ENCODE measurements at places on chromosomes 16 and 17.

GRCh38 chr17:31688701-31689100 is 170.3 kb downstream of the COPRS start:
- DNase-seq = no peak

DNA sequence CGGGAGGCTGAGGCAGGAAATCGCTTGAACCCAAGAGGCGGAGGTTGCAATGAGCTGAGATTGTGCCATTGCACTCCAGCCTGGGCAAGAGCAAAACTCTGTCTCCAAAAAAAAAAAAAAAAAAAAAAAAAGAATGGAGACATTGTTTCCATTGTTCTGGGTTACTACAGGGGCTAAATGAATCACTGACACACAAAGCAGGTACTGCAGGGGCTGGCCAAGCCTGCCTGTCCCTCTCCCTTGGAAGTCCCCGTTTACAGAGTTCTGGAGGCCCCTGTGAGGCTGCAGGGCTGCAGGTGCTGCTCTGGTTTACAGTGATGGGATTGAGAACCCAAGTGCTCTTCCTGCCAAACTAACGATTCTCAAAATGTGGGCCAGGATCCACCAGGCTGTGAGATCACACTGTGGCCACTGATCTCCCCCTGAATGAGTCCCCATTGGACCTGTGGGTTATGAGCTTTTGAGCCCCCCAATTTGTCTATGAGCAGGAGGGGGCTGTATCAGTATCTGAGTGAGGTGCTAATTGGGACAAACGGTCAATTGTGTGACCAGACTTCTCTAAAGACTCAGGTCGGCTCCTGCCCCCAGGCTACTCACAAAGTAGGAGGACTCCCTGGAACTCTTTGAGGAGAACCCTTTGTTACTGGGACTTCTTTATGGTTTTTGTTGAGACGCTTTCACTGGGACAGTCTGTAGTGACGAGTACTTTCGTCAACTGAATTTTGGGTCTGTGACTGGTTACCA is 39.0 kb downstream of the DNAH17 start:
- no peak for DNase-seq

DNA sequence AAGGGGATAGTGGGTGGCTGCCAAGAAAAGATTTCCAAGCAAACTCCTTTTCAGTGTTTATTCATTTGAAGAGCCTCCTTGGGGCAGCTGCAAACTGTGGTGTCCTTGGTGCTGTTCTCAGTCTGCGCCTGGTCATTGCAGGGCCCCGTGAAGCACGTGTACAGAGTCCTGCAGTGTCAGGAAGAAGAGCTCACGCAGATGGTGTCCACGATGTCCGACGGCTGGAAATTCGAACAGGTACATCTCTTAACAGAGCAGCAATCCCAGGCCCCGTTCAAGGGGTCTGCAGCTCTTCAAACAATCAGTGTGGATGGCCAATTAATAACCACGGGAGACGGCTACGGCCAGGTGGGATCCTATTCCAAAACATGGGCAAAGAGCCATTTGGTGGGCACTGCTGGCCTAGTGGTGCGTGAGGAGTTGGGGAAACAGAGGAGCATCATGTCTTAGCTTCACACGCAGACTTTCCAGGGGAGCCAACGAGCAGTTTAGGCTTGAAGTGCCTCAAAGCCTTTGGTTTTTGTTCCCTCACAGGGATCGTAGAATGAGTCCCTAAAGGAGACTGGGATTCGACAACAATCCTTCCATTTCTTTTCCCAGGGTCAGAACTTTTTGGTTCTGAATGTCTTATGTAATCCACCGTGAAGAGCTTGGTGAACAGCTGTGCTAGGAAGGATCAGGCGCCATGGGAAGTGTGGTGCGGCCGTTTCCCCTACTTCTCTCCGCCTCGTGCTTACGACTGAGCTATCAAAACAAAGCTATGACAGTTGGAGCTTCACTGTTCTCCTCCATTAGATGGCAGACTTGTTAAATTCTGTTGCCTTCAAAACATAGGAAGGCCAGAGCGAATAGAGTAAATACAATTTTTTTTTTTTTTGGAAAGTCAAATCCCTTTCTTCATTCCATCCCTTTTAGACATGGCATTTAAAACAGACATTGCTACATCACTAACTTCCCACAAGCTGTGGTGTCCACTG is 12.6 kb downstream of the KCTD2 start:
- no peak for DNase-seq

DNA sequence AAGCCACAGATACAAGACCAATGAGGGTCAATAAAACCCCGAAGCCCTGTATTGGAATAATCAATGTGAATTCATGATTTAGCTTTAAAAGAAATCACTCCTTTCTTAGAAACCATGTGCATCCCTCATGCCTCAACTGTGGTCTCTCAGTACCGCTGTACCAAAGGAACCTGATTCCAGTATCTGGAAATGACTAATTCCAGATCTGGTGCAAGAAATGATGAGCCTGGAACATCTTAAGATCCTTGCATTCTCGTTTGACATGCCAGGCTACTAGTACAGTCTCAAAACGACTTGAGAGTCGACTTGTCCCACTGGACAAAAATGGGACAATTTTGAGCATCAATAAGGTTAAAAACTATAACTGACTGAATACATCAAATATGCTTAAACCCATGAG is 21.2 kb downstream of the USP31 start:
- DNase-seq = no peak

GRCh38 chr16:6356911-6357310 is 975.7 kb upstream of the RBFOX1 start:
- DNase-seq = no peak

DNA sequence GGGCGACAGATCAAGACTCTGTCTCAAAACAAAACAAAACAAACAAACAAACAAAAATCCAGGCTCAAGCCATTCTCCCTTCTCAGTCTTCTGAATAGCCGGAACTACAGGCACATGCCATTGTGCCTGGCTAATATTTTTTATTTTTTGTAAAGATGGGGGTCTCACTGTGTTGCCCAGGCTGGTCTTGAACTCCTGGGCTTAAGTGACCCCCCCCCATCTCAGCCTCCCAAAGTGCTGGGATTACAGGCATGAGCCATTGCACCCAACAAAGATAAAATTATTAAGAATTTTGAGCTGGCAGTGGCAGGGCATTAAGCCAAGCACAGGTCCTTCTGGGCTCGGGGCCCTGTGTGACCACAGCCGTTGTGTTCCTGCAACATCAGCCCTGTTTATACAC is 69.9 kb upstream of the CBX4 start:
- no peak for DNase-seq

GRCh38 chr17:28991779-28992178 is 14.1 kb downstream of the SEZ6 start:
- no peak for DNase-seq

DNA sequence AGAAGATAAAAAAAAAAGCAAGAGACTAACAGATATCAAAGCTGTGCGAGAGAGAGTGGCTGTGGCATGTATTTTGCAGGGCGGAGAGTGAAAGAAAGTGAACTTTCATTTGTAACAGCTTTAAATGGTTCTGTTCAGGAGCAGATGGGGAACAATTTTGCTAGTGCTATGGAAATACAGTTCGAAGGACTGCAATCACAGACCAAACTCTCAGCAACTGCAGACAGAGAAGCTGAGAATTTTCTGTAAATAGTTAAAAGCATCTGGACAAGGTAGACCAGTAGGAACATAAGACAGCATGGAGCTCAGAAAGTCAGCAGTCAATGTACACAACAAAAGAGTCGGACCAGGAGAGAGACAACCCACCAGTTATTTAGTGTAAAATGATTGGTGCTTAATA is 62.3 kb downstream of the TBX4 start:
- DNase-seq = no peak

GRCh38 chr16:85341972-85342695 is 229.9 kb upstream of the CIBAR2 start:
- DNase-seq = no peak

- DNase-seq = no peak
Measured at GRCh38 chr16:49754495-49755312, 101.2 kb downstream of the ZNF423 start.

DNA sequence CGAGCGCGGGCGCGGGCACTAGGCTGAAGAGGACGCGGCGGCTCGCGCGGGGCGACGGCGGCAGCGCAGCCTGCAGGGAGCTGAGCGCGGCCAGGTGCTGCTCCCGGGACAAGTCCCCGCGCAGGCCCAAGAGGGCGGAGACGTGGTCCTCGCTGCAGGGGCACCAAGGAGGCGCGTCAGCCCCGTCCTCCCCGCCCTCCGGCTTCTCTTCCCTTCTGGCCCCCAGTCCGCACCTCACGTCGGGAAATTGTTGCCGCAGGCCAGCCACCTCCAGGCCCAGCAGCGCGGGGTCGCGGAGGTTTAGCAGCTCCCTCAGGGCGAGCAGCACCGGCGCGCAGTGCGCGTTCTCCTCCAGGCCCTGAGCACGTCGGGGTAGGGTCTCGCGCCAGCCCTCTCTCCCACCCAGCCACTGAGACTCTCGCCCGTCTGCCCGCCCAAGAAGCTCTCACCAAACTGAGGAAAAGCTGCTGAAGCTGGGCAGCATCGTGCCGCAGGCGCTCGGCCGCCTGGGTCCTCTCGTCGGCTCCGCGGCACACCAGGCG is 761 bp upstream of the MATCAP1 start:
- DNase-seq = no peak

DNA sequence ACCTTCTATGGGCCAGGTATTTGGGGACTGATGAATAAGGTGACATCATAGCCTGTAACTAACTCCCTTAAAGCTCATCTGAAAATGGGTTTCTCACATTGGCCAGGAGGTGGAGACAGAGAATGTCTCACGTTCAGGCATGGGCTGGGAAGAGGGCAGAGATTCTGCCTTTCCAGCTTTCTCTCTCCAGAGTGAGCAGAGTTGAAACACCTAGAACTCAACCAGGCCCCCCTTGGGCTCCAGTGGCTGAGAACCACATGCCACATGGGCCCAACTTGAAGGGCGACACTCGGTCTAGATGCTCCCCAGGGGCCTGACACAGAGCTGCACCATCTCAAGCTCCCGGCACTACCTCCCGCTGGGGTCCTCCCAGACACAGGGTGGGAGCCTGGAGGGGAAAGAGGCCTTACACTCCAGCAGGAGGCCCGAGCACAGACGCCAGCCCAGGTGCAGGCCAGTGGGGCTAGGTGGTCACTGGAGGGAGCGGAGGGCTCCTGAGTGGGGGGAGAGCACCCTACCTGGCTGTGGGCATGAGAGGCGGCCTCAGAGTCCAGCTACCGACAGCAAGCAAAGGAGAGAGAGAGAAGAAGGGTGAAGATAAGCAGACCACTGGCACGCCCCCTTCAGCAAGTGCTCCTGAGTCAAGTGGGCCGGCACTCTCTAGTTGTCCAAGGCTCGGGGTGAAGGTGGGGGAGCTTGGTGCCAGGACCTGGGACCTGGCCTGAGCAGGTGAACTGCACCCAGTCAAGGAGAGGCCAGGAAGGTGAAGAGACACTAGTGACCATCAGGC is 55.9 kb downstream of the MYO18A start:
- no peak for DNase-seq

- DNase-seq = no peak
Measured at GRCh38 chr16:67237396-67238277, 9.6 kb downstream of the FHOD1 start.

- DNase-seq = no peak
Measured at GRCh38 chr16:12262454-12263180, 286.1 kb downstream of the SNX29 start.

DNA sequence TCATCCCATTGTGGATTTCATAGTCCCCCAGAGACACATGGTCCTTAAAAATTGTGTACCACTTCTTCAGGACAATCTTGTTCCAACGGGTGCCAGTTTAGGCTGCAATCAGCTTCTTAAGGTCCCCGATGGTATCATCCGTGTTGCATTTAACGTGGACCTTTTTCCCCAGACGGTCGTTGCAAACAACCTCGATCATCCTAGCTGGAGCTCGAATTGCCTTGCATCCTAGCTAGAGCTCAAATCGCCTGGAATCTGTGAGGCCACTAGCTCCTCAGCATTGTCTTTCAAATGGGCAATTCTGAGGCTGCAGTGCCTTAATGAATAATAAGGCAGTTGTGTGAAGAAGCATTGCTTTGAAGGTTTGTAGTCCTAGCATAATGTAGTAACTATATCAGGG is 37.7 kb upstream of the RHBDL3 start:
- DNase-seq = peak; percentile 60

GRCh38 chr17:79054200-79054960 is 20.2 kb upstream of the ENGASE start:
- DNase-seq = no peak

GRCh38 chr17:76597156-76598003 is 11.7 kb upstream of the ST6GALNAC2 start:
- no peak for DNase-seq

GRCh38 chr16:67395105-67395457 is 1.8 kb upstream of the TPPP3 start:
- no peak for DNase-seq

- no peak for DNase-seq
Measured at GRCh38 chr16:77111056-77111565, 79.9 kb upstream of the MON1B start.

GRCh38 chr16:83356266-83356665 is 451.5 kb upstream of the HSBP1 start:
- peak; percentile 20 for DNase-seq
